ENCODE measurements at places on chromosomes 6 and 20. TPM values are rescaled to one million over a fixed set of nuclear protein-coding genes. Genes with fewer than 3 reads are reported as not detected.

The CAGE1 gene
- polyA plus RNA-seq, result not detected

The MCHR2 gene
- not detected for polyA plus RNA-seq

The LAMA2 gene
- polyA plus RNA-seq, result 50.0 TPM

The THBS2 gene
- polyA plus RNA-seq, result 857 TPM

The SYTL3 gene
- 1.5 TPM for polyA plus RNA-seq

The TSPO2 gene
- not detected for polyA plus RNA-seq

The ADGRB3 gene
- polyA plus RNA-seq, result not detected

The DSN1 gene
- polyA plus RNA-seq, result 7.3 TPM

The RGS17 gene
- 0.09 TPM for polyA plus RNA-seq

The OOEP gene
- not detected for polyA plus RNA-seq

Measured in BJ (cell line).